ENCODE measurements at places on chromosomes 12 and 14. TPM values are rescaled to one million over a fixed set of nuclear protein-coding genes. Genes with fewer than 3 reads are reported as not detected.
A peak's percentile ranks its signal among the peaks of the same experiment; 100 is the strongest.

DNA sequence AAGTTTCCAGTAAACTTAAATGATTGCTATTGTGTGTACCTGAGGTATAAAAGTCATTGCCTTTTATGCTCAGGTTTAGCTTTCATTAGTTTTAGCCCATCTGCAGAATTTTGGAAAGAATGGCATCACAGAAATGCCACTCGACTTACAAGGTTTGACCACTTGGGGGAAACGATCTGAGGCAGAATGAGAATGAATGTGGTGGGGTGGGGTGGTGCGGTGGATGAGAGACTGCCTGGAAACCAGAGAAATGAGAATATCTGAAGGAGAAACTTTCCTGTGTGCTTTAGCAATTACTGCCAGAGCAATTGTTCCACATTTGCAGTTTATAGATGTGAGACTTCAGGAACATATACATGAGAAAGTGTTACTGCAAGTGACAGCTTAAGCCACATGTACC lies 225.4 kb upstream of the PDE3A start:
- no peak overlapping the region for H3K27ac ChIP-seq
- H3K4me1 ChIP-seq, result no peaks in the 10 kb centered on the region
- H3K36me3 ChIP-seq, result no peaks in the 10 kb centered on the region
- no peaks in the 10 kb centered on the region for H3K27me3 ChIP-seq
- DNase-seq, result no peak

- H3K4me1 ChIP-seq, result peaks cover 70% of the 10 kb centered on the region
- peak overlapping the region; percentile 96 for H3K4me3 ChIP-seq
- peak overlapping the region; percentile 98 for H3K27ac ChIP-seq
- H3K27me3 ChIP-seq, result no peaks in the 10 kb centered on the region
- peak; percentile 86 for DNase-seq
These were observed 97.2 kb downstream of the LGMN start for GRCh38 chr14:92651106-92651757.

DNA sequence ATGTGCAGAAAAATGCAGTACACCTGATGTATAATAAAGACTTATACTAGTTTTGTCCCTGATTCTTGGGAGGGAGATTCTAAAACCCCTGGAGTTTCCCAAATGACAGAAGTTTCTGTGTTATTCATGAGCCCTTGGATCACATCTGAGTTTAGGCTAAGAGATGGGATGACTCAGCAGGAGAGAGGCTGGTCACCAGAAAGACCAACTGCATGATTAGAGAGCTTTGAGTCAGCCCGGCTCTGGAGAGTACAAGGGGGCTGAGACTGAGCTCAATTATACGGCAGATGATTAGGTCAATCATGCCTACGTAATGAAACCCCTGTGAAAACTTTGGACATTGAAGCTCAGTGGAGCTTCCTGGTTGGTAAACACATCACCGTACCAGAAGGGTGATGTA lies 174.2 kb downstream of the SSPN start:
- H3K27ac ChIP-seq, result no peak overlapping the region
- no peak for DNase-seq
- peaks cover 3% of the 10 kb centered on the region for H3K36me3 ChIP-seq
- no peak overlapping the region for H3K4me3 ChIP-seq

ABCD2 gene
- 3.6 TPM for total RNA-seq

- no peak overlapping the region for H3K4me3 ChIP-seq
- no peak overlapping the region for H3K27ac ChIP-seq
- no peak for DNase-seq
- no peaks in the 10 kb centered on the region for H3K4me1 ChIP-seq
These were observed 176.7 kb upstream of the SEL1L start for GRCh38 chr14:81710232-81710845.

GRCh38 chr14:44564908-44565307 lies 57.8 kb upstream of the FSCB start:
- H3K27me3 ChIP-seq, result no peaks in the 10 kb centered on the region
- no peaks in the 10 kb centered on the region for H3K36me3 ChIP-seq
- H3K4me1 ChIP-seq, result no peaks in the 10 kb centered on the region
- H3K4me3 ChIP-seq, result no peak overlapping the region

- H3K4me3 ChIP-seq, result no peak overlapping the region
- H3K36me3 ChIP-seq, result no peaks in the 10 kb centered on the region
- H3K27ac ChIP-seq, result no peak overlapping the region
- no peak for DNase-seq
These were observed 76.9 kb downstream of the OTX2 start for GRCh38 chr14:56733396-56733795.

CIT gene
- 41.8 TPM for total RNA-seq

CCND2 gene
- total RNA-seq, result 749 TPM

DNA sequence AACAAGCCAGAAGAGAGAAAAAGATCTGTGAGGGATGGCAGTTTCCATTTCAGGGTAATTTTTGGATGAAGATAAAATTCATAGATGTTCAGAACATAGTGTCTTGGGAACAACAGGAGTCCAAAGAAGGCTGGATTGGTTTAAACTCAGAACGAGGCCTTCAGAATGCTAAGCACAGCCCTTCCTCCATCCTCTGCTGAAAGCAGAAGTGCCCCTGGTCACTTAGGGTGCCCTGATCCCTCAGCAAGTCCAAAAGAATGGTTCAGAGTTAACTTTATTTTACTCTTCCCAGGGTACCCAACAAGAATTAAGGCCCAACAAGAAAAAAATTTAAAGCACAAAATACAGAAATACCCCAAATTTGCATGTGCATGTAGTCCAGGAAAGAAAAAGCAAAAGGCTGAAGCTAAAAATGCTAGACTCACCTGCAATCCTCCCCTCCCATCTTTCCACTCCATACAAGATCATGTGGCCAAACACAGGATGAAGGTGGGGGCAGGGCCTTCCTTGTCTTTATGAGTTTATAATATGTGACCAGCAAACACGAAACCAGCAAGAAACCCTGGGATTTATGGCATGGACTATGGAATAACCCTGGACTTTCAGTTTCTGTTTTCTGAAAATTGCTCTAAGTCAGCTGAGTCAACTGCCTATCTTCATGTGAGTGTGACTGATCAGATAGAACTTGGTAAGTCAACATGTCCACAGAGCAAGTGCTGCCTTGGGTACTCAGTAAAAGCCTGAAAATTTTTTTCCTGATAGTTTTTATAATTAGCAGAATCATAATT lies 21.2 kb downstream of the MAX start:
- no peak for DNase-seq
- H3K4me1 ChIP-seq, result peaks cover 57% of the 10 kb centered on the region
- peak overlapping the region; percentile 30 for H3K27ac ChIP-seq
- H3K4me3 ChIP-seq, result no peak overlapping the region
- peaks cover 66% of the 10 kb centered on the region for H3K36me3 ChIP-seq

CLEC1A gene
- total RNA-seq, result not detected

- peaks cover 3% of the 10 kb centered on the region for H3K36me3 ChIP-seq
- DNase-seq, result peak; percentile 60
- H3K27ac ChIP-seq, result peak overlapping the region; percentile 76
- peak overlapping the region; percentile 87 for H3K4me3 ChIP-seq
- H3K4me1 ChIP-seq, result peaks cover 21% of the 10 kb centered on the region
These were observed 12.5 kb upstream of the MAP3K9 start for GRCh38 chr14:70821584-70822529.

DNA sequence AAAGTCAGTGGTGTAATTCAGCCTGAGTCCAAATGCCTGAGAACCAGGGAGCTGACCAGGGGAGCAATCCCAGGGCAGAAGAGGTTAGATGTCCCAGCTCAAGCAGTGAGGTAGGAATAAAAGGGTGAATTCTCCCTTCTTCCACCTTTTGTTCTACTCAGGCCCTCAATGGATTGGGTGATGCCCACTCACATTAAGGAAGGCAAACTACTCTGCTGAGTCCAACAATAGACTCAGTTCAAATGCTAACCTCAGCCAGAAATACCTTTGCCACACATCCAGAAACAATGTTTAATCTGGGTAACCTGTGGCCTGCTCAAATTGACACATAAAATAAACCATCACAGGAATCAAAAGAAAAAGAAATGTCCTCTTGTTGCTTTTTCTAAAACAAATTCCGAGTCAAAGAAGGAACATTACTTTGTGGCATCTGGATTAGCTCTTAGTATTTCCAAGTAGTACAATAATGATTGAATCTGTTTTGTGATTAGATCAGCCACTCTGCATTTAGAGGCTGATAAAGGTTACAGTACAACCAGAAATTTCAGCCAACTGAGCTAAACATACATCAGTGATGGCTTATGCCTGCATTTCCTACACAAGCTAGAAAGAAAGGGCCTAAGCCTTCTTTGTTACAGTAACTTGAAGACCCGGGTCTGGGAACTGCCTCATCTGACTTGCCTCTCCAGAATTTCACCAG lies 43.6 kb upstream of the TRIM9 start:
- no peak overlapping the region for H3K27ac ChIP-seq
- H3K27me3 ChIP-seq, result no peaks in the 10 kb centered on the region

DNA sequence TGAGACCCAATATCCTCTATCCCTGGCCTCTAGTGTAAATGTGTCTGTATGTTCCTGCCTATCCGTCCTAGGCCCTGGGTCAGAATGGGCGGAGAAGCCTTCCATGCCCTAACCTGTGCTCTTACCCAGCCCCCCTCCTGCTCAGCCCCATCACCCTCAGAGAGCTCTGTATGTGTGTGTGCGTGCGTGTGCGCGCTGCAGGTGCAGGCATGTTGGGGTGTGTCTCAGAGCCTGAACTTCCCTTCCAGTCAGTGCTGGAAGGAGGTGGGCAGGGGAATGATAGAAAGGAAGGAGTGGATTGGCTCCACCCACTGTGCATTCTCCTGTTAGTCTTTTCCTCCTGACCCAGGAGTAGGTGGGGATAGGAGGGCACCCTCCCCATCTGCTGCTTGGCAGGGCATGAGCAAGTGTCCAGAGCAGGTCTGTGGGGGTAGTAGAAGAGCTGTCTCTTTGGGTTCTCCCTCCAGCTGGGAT lies 7.2 kb downstream of the NAB2 start:
- DNase-seq, result no peak
- H3K27ac ChIP-seq, result peak overlapping the region; percentile 92
- no peaks in the 10 kb centered on the region for H3K27me3 ChIP-seq
- no peak overlapping the region for H3K4me3 ChIP-seq
- H3K4me1 ChIP-seq, result peaks cover 58% of the 10 kb centered on the region

NTF3 gene
- not detected for total RNA-seq

DNA sequence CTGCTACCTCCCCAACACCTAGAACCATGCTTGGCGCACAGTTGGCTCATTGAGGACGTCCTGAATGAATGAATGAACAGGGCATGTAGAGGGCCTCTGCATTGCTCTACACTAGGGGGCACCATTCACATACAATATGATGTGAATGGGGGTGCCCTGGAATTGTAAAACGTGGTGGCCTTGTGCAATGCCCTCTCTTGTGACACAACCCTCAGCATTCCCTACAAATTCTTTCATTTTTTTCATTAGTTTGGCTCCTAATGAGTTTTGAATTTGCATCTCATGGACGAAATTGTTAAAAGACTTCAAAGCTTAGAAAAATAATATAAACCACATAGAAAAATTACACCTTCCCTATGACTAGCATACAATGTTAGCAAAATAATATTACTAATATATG lies 2.3 kb upstream of the DIO2 start:
- peaks cover 8% of the 10 kb centered on the region for H3K27me3 ChIP-seq
- no peak for DNase-seq
- no peaks in the 10 kb centered on the region for H3K36me3 ChIP-seq
- H3K27ac ChIP-seq, result no peak overlapping the region

Data from activated naive CD8-positive, alpha-beta T cell treated with anti-CD3 and anti-CD28 coated beads for 36 hours (primary cell).